ENCODE measurements at places on chromosomes 2 and 18.

- DNase-seq: no peak
These were observed 507.8 kb downstream of the EPHA4 start for GRCh38 chr2:221064058-221064854.

DNA sequence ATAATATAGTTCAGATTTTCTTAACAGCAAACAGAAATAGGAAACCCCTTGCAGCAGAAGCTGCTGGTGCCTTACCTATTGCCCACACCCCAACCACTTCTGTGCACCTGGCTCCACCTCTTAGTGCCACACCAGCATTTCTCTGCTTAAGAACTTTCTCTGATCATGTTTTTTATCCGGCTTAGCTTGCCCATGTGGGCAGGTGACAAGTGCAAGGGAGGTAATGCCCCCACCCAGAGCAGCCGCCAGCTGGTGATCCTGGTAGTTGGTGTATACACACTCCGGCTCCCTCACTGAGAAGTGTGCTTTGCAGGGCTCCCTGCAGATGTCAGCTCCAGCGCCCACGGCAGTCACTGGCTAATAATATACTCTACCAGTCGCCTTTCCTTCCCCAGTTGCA is 126.3 kb downstream of the ALPK2 start:
- DNase-seq: no peak

- no peak for DNase-seq
These were observed 5.5 kb downstream of the SETBP1 start for GRCh38 chr18:44686156-44686555.

GRCh38 chr2:162989507-162989906 is 150.9 kb upstream of the KCNH7 start:
- DNase-seq: no peak

GRCh38 chr2:112597537-112598322 is 13.3 kb downstream of the CHCHD5 start:
- no peak for DNase-seq

DNA sequence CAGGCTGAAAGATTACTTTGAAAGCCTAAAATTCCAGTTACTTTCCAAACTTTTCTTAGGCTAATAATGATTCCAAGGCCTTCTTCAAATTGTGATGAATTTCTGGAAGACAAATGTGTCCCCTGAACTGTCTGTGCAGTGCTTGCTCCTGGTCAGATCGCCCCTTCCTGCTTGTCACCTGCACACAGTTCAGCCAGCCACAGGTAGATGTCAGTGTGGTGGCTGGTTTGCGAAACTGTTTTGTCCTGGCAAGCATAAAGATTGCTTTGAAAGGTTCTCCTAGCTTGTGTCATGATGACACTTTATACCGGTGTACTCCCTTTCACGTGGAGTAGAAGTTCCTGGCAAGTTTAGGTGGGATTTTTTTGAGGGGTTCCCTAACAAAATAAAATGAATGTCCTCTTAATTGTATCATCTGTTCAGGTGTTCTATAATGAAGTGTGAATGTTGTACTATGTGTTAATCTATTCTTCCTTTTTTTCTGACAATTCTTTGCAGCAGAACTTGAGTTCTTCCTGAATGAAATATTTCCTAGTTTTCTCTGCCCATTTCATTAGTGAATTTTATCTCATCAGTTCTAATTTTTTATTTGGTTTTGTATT is 298.8 kb downstream of the ZNF407 start:
- peak; percentile 13 for DNase-seq

DNA sequence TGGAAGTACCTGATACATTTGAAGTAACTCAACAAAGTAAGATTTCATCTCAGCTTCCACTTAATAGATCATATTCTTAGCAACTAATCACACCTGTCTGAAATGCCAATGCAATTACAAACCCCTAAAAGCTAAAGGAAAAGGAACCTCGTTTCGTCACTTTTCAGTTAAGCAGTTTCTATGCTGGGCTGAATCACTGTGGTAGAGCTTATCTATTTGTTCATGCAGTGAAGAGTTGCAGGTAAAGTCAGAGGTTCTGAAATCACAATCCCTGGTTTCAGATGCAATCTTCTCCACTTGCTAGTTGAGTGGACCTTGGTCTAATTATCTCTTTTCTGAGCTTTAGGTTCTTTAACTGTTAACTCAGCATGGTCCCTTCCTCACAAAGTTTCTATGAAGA is 6.3 kb downstream of the HRH4 start:
- no peak for DNase-seq

GRCh38 chr18:33369711-33370449 is 70.6 kb downstream of the CCDC178 start:
- no peak for DNase-seq

GRCh38 chr18:76657911-76658470 is 162.9 kb upstream of the ZNF516 start:
- DNase-seq: no peak

DNA sequence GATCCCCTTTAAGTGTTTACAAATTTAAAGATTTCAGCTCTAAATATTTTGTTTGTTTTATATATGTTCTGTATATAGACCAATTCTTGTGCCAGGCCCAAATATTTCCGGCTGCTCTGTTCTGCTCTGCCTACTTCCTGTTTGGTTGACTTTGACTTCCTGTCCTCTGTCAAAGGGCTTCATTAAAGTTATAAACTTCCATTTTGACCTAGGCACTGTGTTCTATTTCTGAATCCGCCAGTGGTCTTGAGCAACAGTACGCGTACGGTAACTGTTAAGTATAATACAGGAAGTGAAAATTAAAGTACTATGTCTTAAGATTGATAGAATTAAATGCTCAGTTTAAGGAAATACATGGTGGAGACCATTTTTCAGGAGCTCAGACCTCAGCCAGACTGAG is 13.5 kb upstream of the REL start:
- DNase-seq: no peak

GRCh38 chr2:240429341-240429871 is 6.1 kb upstream of the GPC1 start:
- no peak for DNase-seq

DNA sequence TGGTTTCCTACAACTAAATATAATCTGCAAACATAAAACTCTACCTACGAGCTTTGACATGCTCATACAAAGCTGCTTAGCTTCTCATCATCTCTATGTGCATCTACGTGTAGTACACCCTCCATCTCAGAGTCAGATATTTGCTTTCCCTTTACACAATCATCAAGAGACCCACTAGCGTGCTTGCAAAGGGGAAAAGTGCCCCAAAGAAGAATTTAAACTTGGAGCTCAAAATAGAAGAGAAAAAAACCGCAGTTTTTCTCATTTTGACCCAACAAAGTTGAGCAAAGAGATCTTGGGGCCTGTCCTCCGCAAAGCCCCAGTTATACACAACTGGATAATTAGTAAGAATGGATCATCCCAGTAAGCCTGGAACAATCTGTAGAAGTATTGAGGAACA is 104.1 kb downstream of the PAX3 start:
- no peak for DNase-seq

DNA sequence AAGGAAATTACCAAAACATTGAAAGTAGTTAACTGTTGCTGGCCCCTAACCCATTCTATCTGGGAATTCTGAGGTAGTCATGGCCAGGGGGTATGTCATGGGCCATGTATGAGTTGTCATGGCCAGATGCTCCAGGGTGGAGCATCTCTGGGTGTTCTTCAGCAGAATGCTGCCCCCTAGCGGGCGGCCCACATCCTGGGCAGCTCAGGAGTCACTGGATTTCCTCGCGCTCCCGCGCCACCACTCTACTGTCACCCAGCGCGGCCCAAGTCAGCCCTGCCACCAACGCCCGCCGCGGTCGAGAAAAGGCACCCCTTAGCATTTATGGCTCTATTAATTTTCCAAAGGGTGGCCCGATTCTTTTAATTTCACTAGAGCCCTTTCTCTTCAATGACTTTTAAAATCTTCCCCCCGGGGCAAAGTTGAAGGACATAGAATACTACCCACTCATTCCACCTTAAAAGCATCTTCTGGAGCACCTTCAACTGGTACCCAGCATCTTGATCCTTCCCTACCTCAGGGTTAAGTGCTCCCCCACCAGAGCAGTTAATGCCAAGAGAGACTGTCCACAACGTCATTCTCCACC is 41.6 kb downstream of the PKDCC start:
- DNase-seq: peak; percentile 80

DNA sequence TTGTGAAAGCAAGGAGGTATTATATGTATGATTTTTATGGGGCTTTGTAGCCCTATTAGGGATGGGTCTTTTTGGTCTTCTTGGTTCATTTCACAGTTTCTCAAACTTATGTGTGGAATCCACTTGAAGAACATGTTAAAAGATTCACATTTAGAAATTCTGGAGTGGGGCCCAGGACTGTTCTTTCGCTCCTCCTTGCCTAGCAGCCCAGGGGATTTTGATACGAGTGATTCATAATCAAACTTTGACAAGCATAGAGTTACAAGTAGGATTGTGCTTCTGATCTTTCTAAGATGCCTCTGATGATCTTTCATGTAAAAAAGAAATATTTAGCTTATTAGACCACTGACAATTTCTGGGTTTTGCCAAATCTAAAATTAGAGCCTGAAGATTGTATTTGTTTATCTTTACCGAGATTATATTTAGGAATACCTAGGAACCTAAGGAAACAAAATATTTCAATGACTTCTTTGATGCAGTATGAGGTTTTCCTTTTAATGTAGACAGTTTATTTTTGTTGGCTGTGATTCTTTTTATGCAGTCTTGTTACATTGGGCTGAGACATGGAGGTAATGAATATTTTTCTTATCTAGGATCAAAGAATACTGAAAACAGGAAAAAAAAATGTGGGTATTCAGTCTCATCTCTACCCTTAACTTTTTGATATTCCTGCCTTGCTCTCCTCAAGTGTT is 324.0 kb downstream of the PARD3B start:
- DNase-seq: peak; percentile 8

DNA sequence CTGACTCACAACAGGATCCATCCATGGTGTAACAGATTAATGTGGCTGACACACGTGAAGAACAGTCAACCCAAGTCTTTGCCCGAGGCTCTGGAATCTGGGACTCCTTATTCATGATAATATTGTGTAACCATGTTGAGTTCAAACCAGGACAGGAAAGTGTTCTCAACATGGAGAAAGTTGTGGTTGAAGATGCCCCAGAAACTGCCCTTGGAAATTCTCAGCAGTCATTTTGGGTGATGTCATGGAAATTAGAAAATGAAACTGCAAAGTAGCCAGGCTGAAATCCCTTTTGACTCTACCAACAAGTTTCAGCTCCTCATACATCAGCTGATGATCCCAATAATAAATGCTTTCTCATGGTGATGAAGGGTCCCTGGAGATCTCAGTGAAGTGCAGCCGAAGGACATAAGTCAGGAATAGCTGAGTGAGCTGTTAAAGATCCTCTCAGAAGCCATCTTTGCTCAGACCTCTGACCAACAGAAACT is 307.7 kb downstream of the TNS1 start:
- peak; percentile 99 for DNase-seq

DNA sequence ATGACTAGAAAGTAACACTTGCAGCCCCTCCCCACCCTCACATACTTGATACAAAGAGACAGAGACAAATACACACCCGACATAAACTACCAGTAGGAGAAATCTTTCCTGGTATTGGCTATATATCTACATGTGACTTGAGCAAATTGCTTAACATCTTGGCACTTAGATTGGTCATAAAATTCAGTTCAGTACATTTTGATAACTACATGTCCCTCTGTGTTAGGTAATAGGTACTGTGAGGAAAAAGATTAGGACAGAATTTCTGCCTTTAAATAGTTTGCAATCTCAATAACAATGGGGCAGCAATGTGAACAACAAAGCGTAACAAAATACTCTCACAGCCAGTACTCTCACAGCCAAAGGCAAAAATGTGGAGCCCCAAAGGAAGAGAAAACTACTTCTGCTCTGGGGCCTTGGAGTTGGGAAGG is 670.0 kb upstream of the ACVR2A start:
- no peak for DNase-seq

GRCh38 chr2:134104754-134105153 is 149.1 kb upstream of the MGAT5 start:
- DNase-seq: no peak

DNA sequence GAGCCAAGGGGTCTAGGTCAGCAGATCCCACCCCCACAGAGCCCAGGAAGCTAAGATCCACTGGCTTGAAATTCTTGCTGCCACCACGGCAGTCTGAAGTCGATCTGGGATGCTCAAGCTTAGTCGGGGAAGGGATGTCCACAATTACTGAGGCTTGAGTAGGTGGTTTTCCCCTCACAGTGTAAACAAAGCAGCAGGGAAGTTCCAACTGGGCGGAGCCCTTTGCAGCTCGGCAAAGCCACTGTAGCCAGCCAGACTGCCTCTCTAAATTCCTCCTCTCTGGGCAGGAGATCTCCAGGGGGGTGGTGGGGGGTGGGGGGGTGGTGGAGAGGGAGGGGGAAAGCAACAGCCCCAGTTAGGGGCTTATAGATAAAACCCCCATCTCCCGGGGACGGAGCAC is 419.5 kb downstream of the NUP35 start:
- no peak for DNase-seq

DNA sequence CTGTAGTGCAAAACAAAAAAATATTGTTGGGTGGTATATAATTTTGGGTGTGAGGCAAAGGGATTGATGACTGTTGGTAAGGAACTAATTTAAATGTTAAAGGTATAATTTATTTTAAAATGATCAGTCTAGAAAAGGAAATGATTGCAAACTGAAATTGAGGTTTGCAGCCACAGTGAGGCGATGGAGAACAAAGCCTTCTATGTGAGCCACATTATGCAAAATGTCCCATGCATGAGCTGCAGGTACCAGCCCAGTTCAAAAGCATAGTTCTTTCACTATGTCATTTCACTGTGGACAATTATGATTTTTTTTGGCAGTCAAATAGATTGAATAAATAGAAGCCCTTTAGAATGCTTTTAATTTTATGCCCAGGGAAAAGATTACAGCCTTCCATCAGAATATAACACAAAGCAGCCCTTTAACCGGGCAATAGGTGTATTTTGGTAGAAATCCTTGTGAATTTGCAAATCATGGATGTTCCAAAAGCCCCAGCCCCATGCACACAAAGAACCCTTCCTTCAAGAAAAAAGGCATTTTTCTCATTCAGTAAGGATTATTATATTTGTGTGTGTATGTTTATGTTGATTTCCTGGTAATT is 1.7 kb downstream of the MAP2 start:
- peak; percentile 71 for DNase-seq

GRCh38 chr2:11809586-11810236 is 63.3 kb downstream of the LPIN1 start:
- no peak for DNase-seq

GRCh38 chr2:178722296-178722695 is 84.9 kb downstream of the TTN start:
- DNase-seq: peak; percentile 3

DNA sequence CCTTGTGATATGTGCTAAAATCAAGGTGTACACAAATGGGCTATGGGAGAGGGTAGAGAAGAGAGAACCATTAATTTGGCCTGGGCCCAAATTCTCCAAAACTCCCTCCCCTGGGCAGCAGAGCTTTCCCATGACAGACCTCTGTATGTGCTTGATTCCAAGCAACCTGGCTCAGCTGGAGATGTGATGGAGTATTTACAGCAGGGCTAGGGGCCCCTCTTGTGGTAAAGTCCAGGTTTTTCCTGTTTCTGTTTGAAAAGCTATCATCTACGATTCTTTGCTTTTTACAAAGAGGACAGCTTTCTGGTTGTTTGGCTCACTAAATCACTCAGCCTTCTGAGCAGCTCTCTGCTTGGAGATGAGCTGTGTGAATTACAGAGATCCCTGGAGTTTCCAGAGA is 40.3 kb downstream of the KCNS3 start:
- no peak for DNase-seq

- DNase-seq: peak; percentile 24
These were observed 1.1 kb downstream of the METAP1D start for GRCh38 chr2:172000696-172001361.
